SJSA1 (cell line): ENCODE measurements at places on chromosomes 3 and 15. TPM values are rescaled to one million over a fixed set of nuclear protein-coding genes. Genes with fewer than 3 reads are reported as not detected.

KLF15 gene
- 0.03 and 0.50 TPM in 2 replicates for total RNA-seq

FETUB gene
- not detected in 2 replicates for total RNA-seq

ADGRG7 gene
- not detected in 2 replicates for total RNA-seq

ROBO1 gene
- 25.4 and 38.9 TPM in 2 replicates for total RNA-seq

CHRNA5 gene
- 4.1 and 4.6 TPM in 2 replicates for total RNA-seq

ACAD9 gene
- 29.2 and 29.3 TPM in 2 replicates for total RNA-seq

HOMER2 gene
- total RNA-seq: 0.41 and 1.2 TPM in 2 replicates

TP63 gene
- not detected in 2 replicates for total RNA-seq

CTXND1 gene
- total RNA-seq: not detected in 2 replicates

UROC1 gene
- total RNA-seq: not detected in 2 replicates

CORO2B gene
- total RNA-seq: not detected in 2 replicates

GOLGA8S gene
- total RNA-seq: 0.05 TPM in 1 of 2 replicates, not detected in the other
